ENCODE measurements at places on chromosomes 6 and 20. TPM values are rescaled to one million over a fixed set of nuclear protein-coding genes. Genes with fewer than 3 reads are reported as not detected.

DNA sequence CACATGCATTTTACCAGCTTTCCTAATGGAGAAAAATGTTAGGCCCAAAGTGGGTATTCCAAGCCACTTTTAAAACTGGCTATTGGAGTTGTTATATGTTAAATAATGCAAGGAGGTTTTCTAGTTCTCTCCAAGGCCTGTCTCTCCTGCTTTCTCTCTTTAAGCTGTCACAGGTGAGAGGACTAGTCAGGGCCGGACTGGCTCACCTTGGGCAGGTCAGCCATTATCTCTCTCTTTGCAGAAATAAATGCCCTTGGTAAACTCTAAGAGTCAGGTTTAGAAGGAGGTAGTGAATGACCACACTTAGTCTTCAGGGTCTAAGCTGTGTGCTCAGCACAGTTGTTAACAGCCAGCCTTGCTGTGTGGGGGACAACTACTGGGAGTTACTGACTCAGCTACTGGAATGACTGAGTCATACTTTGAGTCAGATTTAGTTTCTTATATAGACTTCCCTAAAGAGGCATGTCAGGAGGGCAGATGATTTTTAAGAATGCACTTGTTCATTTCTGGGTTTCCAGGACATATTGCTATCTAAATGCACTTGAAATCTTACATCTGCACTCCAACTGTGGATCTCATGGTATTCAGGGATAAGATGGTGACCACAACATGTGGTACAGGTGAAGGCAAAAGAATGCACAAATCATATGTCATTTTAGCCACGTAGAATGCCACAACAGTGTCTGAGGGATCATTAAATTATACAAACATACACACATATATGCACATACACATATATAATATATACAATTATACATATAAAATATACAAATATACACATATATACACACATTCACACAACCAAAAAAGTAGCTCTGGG is 719.4 kb downstream of the EPM2A start:
- DNase-seq: peak; percentile 96

DNA sequence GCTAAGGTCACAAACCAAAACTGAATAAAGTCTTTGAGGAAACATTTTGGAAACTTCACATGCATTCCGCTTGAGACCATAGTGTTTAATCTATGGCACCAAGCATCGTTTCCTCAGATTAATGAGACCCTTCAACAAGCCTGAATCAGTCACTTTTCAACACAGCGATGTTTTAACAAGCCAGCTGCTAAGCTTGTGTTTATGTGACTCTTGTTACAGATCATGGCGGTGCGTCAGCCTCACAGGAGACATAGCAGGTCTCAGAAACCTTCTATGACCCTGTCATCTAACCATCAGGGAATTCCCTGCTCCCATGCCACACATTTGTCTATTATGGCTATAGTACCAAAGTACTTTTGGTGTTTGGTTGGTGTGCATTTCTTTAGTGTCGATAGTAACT is 57.2 kb downstream of the MTFR2 start:
- no peak for DNase-seq

Gene FAM209A
- total RNA-seq: 0.32 TPM

DNA sequence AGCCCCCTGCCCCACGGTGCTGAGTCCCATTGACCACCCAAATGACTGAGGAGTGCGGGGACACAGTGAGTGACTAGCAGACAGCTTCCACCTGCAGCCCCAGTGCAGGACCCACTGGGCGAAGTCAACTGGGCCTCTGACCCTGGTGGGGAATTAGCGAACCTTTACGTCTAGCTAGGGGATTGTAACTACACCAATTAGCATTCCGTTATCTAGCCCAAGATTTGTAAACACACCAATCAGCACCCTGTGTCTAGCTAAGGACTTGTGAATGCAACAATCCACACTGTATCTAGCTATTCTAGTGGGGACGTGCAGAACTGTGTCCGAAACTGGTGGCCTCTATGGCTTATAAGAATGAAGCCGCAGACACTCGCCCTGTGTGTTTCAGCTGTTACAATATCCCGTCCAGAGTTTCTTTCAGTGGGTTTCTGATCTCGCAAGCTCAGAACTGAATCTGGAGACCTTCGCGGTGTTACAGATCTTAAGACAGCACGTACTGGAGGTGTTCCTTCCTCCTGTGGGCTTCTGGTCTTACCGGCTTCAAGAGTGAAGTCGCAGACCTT is 21.1 kb upstream of the GMPR start:
- DNase-seq: no peak

Gene LPA
- not detected for total RNA-seq

- DNase-seq: peak; percentile 48
These were observed 67.4 kb downstream of the ALDH8A1 start for GRCh38 chr6:134882426-134883038.

GRCh38 chr20:42613076-42613475 is 576.6 kb downstream of the PTPRT start:
- no peak for DNase-seq

- no peak for DNase-seq
These were observed 191.5 kb downstream of the DLL1 start for GRCh38 chr6:170099387-170099786.

Gene OXT
- not detected for total RNA-seq

Gene FAM83C
- total RNA-seq: not detected
